ENCODE measurements at places on chromosomes 16 and 17.

DNA sequence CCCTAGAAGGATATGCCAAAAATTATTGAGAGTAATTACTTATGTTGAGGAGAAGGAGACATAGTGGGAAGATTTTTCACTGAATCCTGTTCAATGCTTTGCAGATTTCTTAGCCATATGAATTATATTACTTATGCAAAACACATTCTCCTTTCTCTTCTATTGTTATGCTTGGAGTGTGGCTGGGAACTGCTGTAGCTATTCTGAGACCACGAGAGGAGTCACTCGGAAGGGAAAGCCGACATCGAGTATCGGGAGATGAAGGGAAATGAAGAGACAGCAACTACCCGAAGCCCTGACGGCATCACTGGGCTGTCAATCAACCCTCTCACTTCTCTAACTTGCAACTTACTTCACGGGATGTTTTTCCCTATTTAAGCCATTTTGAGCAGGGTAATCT, 39.6 kb downstream of the STX8 start:
- DNase-seq = no peak

GRCh38 chr16:66146798-66147197, 219.7 kb upstream of the CDH5 start:
- no peak for DNase-seq

- DNase-seq = no peak
Observed at GRCh38 chr17:48567209-48567608, 10.9 kb downstream of the HOXB4 start.

DNA sequence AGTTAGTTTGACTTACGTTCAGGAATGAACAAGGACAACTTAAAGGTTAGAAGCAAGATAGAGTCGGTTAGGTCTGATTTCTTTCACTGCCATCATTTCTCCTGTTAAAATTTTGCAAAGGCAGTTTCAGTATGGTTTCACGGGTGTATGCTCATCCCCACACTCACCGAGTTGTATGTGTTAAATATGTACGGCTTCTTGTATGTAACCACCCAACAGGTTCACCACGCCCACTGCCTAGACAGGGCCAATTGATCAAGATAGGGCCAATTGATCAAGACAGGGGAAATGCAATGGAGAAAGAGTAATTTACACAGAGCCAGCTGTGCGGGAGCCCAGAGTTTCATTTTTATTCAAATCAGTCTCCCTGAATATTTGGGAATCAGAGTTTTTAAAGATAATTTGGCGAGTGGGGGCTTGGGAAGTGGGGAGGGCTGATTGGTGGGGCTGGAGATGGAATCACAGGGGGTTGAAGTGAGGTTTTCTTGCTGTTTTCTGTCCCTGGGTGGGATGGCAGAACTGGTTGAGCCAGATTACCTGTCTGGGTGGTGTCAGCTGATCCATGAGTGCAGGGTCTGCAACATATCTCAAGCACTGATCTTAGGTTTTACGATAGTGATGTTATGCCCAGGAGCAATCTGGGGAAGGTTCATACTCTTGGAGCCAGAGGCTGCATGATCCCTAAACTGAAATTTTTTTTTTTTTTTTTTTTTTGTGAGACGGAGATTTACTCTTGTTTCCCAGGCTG, 62.4 kb upstream of the PLCG2 start:
- DNase-seq = no peak

GRCh38 chr17:19900809-19901208, 33.1 kb upstream of the ULK2 start:
- DNase-seq = no peak

GRCh38 chr16:22813223-22813947, 577 bp upstream of the HS3ST2 start:
- DNase-seq = peak; percentile 41

GRCh38 chr17:79595921-79596320, 14.9 kb downstream of the RBFOX3 start:
- no peak for DNase-seq

DNA sequence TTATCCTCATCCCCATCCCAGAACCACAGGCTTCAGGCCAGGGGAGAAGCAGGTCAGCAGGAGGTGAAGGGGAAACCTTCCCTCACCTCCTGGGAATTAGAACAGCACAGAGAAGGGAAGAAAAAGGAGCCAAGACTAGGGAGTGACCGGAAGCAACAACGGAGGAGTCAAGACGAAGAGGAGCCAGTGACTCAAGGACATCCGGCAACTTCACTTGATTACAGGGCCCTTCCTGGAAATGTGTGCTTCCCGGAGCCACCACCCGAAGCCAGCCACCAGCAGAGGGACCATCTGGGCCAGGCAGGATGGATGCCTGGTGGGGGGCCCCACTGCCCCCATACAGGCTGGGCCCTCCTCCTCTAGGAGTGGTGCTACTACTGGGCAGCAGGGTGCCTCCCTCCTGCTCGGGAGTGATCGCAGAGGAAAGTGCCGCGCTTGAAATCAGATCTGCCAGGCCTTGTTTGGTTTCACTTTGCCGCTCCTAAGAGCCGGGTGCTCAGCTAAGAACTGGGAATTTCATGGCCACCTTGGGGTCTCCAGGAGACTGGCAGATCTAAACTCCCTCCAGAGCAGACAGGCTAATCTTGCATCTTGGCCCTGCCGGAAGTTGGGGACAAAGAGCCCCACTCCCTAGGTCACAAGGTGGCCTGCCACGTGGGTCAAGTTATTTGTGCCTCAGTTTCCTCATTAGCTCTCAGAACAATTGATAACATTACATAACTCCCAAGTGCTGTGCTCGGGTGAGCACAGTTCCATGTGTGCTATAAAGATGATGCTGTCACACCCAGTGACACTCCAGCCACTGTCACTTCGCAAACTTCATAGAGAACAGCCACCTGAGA, 6.6 kb downstream of the CDC42EP4 start:
- DNase-seq = no peak

DNA sequence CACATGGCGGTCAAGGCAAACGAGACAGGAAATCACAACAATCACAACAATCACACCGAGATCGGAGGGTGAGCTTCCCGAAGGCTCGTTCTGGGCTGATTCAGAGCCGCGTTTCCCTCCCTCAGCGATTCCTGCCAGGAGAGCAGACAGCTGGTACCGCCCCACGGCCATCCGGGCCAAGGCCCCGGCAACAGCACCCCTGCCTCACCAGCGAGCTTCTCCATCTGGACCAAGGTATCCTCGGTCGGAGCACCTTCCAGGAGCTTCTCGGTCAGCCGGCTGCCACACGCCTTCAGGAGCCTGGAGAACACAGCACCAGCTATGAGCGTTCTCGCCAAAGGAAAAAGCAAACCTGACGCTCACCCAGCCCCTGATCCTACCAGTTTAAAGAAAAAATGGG, 15.2 kb upstream of the PLD6 start:
- no peak for DNase-seq

GRCh38 chr17:28828294-28829040, 14.1 kb downstream of the FAM222B start:
- no peak for DNase-seq

DNA sequence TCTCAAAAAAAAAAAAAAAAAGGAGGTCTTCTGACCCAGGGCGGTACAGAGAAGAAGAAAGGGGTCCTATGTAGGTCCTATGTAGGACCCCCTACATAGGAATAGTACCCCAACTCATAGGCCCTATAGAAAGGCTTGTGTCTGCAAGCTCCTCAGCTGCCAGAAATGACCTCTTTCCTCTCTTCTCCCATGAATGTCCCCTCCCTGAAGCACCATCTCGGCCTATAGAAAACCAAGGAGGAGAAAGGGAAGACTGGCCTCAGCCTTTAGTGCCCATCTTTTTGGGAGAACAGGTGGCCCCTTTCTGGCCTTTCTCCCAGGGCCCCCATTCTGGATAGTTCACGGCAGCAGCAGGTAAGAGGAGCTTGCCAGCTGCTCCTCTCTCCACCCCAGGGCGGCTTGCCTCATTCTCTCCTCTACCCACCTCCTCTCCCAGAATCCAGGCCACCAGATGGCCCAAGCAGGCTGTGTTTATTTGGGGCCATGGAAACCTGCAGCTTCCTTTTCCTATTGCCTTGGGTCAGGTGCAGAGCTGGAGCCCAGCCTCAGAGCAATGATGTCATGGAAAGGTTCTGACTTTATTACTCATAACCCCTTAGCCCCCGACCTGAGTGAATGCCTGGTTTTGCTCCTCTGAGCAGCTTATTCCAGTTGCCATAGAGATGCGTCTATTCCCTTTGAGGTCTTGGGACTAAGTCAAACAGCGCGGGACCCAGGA, 1.6 kb upstream of the MRPL58 start:
- DNase-seq = no peak

Measured in activated T-cell treated with anti-CD3 and anti-CD28 coated beads for 48 hours (primary cell).